ENCODE measurements at places on chromosomes 3 and 15.

GRCh38 chr3:58577269-58577821 lies at the start of gene FAM107A:
TSS of gene FAM107A (minus strand) at chr3:58577391. CDS start at chr3:58569860, 7,531 bp downstream.
- no peak for DNase-seq

DNA sequence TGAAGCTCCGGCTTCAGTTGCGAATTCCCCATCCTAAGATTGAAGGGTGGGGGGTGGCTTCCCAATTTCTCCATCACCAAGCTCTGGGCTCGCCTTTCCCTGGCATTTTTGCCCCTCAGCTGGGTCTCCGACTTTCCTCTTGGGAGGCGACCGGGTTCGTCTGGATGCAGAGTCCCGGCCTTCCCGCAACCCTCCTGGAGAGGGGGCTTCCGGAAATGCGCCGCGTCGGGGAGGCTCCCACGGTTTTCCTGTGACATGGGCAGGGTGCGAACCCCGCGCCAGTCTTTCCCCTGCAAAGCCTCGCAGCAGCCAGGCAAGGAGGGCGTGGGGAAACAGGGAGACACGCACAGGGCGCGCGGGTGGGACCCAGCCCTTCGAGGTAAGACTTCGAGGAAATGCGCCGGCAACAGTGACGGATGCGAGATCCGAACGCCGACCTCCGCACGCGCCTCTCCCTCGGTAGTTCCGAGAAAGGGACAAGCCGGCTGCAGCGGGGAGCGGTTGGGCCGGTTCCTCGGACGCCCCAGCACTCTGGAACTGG lies 466 bp upstream of the HCN4 start:
- no peak for DNase-seq

- no peak for DNase-seq
Measured at GRCh38 chr3:82202269-82202668, 440.8 kb upstream of the GBE1 start.

DNA sequence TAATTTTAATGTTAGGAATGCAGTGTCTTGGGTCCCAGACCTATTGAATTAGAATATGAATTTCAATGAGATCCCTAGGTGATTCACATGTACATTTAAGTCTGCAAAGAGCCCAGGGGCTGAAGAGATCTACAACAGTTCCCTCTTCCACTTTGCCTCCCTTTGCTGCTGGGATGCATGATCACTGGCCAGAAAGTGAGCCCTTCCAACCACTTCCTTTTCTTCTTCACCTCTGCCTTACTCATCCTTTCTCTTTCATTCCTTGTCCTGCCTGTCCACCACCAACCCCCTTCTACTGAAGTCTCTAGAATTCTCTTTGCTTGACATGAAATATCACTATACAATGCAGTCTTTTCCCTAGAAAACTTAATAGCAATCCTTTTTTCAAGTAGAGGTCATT lies 222.4 kb upstream of the LRIG1 start:
- DNase-seq: peak; percentile 1

DNA sequence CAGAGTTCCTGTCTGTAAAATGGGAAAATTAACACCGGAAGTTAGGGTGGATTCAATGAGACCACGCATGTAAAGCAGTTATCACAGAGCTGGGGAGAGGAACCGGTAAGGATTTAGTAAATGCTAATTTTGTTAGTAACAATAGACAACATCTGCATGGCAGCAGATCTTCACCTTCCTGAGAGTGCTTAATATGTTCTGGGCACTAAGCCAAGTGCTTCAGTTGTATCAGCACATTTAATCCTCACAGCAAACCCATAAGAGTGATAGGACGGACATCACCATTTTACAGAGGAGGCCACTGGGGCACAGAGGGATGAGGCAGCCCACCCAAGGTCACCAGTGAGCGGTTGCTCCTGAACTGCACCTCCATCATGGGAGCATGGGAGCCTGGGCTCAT lies 189.4 kb downstream of the WNT5A start:
- DNase-seq: no peak

DNA sequence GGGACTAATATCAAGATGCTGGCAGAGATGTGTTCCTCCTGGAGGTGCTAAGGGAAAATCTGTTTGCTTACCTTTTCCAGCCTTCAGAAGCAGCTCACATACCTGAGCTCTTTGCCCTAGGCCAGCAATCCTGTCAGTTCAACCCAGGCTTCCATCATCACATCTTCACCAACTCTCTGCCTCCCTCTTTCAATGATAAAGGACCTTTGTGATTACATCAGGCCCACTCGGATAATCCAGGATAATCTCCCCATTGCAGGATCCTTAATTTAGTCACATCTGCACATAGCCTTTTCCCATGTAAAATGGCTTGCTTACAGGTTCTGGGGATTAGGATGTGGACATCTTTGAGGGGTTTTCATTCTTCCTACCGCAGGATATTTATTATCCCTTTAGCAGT lies 58.3 kb downstream of the NSUN3 start:
- no peak for DNase-seq

GRCh38 chr3:126858887-126859286 lies 124.0 kb upstream of the PLXNA1 start:
- no peak for DNase-seq

GRCh38 chr3:112013784-112014143 lies 15.0 kb downstream of the TAGLN3 start:
- DNase-seq: no peak

DNA sequence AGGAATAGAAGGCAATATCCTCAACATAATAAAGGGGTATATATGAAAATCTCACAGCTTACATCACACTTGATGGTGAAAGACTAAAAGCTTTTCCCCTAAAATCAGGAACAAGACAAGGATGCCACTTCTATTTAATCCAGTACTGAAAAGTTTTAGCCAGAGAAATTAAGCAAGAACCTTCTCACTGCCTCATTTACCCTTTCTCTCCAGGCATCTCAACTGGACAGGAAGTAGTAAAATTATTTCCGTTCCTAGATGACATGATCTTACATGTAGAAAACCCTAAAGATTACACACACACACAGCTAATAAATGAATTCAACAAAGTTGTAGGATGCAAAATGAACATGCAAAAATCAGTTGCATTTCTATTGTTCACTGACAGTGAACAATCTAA lies 11.2 kb downstream of the SCAP start:
- no peak for DNase-seq

- no peak for DNase-seq
Measured at GRCh38 chr15:100385300-100386050, 43.7 kb upstream of the ADAMTS17 start.

- DNase-seq: no peak
Measured at GRCh38 chr3:55059027-55059629, 131.3 kb upstream of the LRTM1 start.

GRCh38 chr3:123457841-123458240 lies 9.0 kb upstream of the ADCY5 start:
- DNase-seq: no peak

DNA sequence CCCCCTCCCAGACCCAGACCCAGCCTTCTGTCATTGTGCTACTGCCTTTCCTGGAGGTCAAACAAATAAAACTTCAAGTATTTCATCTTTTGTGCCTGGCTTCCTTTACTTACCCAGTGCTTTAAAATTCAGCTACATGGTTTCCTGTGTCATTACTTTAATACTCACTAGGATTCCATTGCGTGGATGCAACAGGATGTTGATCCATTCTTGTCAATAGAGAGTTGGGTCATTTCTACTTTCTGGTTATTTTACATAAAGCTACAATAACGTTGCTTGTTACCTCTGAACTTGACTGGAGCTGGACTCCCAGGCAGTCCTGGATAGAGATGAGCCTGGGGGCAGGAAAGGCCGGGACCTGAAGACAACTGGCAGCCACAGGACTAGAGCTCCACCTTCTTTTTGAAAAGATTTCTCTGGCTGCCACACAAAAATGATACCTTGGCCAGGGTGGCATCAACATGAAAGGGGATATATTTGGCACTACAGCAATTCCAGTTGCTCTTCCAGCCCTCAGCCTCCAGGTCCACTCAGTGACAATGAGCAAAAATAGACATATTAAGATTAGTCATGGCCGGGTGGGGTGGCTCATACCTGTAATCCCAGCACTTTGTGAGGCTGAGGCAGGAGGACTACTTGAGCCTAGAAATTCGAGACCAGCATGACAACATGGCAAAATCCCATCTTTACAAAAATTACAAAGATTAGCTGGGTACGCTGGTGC lies 23.3 kb upstream of the HEG1 start:
- DNase-seq: no peak

- no peak for DNase-seq
Measured at GRCh38 chr3:193231201-193231600, 9.8 kb upstream of the PLAAT1 start.

DNA sequence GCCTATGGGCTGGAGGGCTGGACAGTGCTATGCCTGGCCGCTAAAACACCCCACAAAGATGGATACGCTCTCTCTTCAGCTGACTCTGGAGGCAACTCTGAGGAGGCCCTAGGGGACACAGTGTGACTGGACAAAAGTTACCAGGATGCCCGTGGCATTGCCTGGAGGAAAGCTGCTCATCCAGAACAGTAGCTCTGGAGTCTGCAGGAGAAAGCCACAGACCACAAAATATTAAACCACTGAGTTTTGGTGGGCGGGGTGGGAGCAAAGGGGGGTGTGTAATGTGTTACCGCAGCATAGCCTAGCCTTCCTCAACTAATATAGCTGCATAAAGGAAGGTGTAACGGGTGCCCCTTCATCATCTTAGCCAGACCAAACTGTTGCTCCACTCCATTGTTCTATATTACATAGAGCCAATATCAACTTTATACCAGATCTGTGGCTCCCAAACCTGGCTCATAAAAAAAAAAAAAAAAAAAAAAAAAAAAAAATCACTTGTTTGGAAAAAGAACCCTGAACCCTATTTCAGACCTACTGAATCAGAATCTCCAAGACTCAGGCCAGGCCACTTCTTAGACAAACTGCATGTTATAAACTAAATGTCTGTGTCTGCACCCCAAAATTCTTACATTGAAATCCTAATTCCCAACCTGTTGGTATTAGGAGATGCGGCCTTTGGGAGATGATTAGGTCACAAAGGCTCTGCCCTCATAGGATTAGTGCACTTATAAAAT lies 132.6 kb downstream of the TNIK start:
- no peak for DNase-seq

- DNase-seq: no peak
Measured at GRCh38 chr3:151460228-151460627, 633 bp downstream of the IGSF10 start.

GRCh38 chr3:130384476-130385025 lies 39.1 kb downstream of the COL6A5 start:
- DNase-seq: peak; percentile 11

DNA sequence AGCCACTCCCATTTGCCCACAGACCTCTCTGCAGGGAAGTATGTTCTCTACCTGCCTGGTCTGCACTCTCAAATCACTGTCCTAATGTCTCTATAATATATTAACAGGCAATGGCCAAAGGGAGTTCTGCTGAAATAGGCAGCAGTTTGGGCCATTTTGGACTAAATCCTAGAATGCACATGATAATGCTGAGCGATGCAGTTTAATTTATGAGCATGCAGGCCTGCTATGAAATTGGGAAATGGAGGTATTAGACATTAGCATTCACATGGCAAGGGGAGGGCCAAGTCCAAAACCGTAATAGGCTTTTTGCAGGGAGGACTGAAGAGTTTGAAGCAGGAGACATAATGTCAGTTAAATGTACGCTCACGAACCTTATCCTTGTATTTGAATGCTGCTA lies 31.3 kb downstream of the NMNAT3 start:
- no peak for DNase-seq

DNA sequence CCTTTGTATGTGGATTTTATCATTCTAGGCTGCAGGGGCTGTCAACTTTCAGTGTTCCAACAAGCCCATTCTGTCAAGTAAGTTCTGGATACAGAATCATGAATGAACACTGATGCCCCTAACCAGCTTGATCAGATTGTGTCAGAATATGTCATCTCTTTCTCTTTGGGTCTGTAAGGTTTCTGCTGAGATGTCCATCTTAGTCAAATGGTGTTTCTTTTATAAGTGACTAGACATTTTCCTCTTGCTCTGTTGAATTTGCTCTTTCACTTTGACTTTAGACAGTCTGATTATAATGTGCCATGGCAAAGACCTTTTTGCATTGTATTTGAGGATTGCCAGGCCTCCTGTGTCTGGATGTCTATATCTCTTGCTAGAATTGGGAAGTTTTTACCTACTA lies 660.9 kb upstream of the CBLB start:
- no peak for DNase-seq

GRCh38 chr3:70386043-70386442 lies 73.6 kb upstream of the MDFIC2 start:
- no peak for DNase-seq

GRCh38 chr15:59605994-59606393 lies 5.6 kb upstream of the GCNT3 start:
- no peak for DNase-seq

GRCh38 chr3:15434756-15435155 lies 7.4 kb downstream of the EAF1 start:
- DNase-seq: no peak

- DNase-seq: no peak
Measured at GRCh38 chr15:87826119-87826747, 430.3 kb downstream of the NTRK3 start.

DNA sequence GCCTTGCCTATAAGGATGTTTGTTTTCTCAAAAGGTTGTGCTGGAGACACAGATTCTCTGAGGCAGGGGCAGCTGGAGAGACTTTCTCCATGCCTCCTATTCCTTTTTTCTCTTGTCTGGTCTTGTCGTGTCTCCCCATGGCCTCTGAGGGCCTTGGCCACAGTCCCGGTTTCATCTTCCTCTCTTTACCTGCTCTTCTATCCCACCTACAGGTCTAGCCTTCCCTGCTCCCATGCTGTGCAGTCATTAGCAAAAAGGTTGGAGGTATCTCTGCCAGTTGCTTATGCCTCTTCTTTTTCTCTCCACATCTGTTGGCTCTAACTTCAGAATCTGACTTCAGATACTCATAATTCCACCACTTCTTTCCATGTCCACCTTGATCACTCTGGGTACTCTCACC lies 191.1 kb downstream of the IL20RB start:
- no peak for DNase-seq

DNA sequence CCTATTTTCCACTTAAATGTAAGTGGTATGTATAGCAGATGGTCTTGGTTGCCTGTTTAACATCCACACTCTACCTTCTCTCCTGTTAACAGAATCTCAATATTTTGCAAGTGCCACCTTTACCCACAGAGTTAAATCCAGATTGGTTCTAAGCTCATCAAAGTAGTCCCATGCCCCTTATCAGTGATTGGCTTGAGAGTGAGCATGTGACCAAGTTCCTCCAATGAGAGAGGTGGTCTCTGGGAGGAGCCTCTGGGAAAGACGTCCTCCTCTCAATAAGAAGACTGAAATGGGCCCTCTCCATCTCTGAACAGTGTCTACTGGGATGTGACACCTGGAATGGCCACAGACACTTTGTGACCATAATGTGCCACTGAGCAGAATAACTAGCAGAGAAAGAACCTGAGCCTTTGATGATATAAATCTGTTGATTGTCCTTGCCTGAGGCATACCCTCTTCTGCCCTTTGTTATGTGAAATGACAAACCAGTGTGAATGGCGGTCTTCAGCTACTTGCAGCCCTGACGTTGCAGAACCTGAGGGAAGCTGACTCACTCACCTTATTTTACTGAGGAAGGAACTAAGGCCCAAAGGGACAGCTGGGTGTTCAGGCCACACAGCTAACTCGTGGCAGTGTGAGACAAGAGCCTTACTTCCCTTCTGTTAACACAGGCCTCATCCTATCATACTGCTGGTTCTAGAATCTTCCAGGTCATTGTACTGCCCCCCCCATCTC lies 42.4 kb upstream of the LARS2 start:
- no peak for DNase-seq

Data from OCI-M1 (cell line).